CD4-positive, alpha-beta T cell treated with Interleukin-1 beta for 1 hour (primary cell): ENCODE measurements at places on chromosomes 4 and X.
A peak's percentile ranks its signal among the peaks of the same experiment; 100 is the strongest.

DNA sequence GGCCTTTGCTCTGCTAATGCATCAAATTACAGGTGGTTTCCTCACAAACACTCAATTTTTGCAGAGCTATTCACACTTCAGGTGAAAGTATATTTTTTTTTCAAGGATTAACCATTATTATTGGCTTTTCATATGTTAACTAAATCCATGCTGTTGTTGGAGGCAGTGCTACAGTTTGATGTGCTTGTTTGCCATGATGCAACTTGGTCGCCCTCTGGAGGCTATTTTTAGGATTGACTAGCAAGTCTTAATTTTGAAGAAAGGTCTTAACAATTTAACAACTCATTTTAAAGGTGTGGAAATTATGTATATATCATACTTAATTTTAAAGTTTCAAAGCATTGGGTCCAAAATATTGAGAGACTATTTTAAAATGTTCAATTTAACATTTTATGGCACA is 168.8 kb upstream of the FAM47A start:
- no peak for DNase-seq

DNA sequence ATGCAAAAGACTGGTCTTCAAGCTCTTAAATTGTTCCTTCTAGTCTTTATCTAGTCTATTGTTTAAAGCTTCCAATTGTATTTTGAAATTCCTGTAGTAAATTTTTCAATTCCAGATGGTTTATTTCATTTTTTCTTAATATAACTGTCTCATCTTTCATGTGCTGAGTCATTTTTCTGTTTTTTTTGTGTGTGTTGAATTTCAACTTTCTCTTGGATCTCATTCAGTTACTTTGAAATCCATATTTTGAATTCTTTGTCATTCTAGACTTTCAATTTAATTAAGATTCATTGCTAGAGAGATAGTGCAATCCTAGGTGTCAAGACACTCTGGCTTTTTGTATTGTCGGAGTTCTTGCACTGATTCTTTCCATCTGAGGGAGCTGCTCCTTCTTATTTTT is 128.0 kb upstream of the PRKG2 start:
- DNase-seq, result no peak

- DNase-seq, result no peak
Measured at GRCh38 chrX:153614818-153615217, 15.9 kb upstream of the CCNQ start.

- DNase-seq, result no peak
Measured at GRCh38 chr4:76485450-76485849, 50.4 kb downstream of the SHROOM3 start.

- DNase-seq, result peak; percentile 48
Measured at GRCh38 chrX:15471028-15471427, 22.1 kb downstream of the PIR start.

- no peak for DNase-seq
Measured at GRCh38 chr4:4341861-4342650, 44.8 kb upstream of the NSG1 start.

- no peak for DNase-seq
Measured at GRCh38 chrX:107738768-107739167, 36.8 kb downstream of the TSC22D3 start.
